ENCODE measurements at places on chromosomes 2 and 18. TPM values are rescaled to one million over a fixed set of nuclear protein-coding genes. Genes with fewer than 3 reads are reported as not detected.
A peak's percentile ranks its signal among the peaks of the same experiment; 100 is the strongest.

DNA sequence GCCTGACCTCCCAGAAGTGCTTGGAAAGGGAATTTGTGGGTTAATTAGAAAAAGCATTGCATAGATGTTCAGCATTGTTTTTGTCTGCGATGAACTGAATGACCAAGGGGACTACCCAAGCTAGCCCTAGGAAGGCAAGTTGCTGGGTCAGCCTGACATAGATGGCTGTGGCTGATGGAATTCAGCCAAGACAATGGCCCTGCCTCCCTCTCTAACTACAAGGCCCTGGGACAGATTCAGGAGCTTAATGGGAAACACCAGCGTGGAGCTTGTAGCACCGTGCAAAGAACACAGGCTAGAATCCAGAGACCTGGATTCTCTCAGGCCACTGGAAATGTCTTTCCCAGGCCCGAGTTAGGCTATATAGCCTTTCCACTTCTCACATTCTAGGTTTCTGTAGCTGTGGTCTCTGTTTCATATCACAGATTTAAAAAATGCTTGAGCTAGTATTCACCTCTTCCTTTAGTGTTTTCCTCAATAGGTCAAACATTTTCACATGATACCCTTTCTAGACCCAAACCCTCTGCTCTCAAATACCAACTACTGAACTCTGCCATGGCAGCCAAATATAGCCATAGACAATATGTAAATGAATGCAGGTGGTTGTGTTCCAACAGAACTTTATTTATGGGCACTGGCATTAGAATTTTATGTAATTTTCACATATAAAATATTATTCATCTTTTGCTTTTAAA lies 294.3 kb upstream of the MEX3C start:
- no peak for DNase-seq
- no peak overlapping the region for H3K4me3 ChIP-seq
- no peaks in the 10 kb centered on the region for H3K27me3 ChIP-seq
- H3K36me3 ChIP-seq: no peaks in the 10 kb centered on the region
- no peaks in the 10 kb centered on the region for H3K4me1 ChIP-seq
- H3K27ac ChIP-seq: no peak overlapping the region

DNA sequence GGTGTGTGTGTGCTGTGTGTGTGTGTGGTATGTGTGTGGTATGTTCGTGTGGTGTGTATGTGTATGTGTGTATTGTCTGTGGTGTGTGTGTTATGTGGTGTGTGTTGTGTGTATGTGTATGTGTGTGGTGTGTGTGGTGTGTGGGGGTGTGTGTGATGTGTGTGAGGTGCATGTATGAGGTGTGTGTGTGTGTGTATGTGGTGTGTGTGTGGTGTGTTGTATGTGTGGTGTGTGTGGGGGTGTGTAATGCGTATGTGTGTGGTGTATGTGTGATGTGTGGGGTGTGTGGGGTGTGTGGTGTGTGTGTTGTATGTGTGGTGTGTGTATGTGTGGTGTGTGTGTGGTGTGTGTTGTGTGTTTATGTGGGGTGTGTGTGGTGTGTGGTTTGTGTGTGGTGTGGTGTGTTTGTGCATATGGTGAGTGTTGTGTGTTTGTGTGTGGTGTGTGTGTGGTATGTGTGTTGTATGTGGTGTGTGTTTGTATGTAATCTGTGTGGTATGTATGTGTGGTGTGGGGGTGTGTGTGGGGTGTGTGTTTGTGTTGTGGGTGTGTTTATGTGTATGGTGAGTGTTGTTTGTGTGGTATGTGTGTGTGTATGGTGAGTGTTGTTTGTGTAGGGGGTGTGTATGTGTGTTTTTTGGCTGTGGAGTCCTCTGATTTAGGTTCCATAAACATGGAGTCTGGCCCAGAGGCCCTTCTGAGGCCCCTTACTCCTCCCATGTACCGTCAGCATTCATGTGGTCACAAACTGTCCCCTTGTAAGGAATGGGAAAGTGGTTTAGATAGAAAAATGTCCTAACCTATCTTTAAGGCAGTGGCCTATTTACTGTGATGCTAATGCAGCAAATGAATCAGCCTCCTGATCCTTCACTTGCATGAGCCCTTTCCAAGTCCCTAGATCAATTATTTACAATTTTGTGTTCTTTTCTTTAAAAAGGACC lies 116.0 kb downstream of the ALPK2 start:
- H3K4me1 ChIP-seq: no peaks in the 10 kb centered on the region
- H3K36me3 ChIP-seq: no peaks in the 10 kb centered on the region
- no peak overlapping the region for H3K27ac ChIP-seq
- DNase-seq: no peak
- H3K27me3 ChIP-seq: no peaks in the 10 kb centered on the region

DNA sequence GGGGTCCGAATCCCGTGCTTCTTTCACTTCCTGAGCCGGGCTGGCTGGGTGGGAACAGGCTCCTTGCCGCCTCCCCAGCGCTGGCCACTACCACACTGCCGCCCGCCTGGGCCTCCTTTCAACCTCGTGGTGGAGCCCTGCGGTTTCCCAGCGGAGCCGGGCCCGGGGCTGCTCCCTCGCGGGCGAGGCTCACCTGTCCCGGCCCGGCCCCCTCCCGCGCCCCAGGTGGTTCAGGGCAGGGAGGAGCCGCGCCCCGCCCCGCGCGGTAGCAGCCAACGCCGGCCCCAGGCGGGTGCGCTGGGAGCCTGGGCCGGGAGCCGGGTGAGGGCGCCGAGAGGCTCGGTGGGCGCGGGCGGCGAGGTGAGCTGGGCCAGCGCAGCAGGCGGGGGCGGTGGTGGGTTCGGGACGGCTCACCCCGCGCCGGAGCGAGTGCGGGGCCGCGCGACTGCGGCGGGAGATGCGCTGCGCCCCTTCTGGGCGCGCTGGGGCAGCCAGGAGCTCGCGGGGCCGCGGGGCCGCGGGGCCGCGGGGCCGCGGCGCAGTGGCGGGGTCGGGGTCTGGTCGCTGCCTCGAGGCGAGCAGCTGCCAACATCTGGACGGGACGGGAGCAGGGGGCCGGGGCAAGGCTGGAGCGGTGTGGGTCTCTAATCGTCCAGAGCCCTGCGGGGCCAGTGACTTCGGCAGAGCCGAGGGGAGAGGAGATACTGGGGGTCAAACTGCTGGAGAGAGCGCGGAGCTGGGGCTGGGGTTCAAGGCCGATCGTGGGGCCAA lies at the start of gene LYPD6B:
LYPD6B (plus strand) TSS at position 258 of the 771 bp plus-strand sequence. CDS start 92,250 bp downstream, outside the sequence.
- no peak within 1 kb of the TSS for H3K27ac ChIP-seq
- no peak for DNase-seq
- peak within 1 kb of the TSS; percentile 49 for H3K4me3 ChIP-seq
- no peaks in the 10 kb centered on the region for H3K36me3 ChIP-seq

DNA sequence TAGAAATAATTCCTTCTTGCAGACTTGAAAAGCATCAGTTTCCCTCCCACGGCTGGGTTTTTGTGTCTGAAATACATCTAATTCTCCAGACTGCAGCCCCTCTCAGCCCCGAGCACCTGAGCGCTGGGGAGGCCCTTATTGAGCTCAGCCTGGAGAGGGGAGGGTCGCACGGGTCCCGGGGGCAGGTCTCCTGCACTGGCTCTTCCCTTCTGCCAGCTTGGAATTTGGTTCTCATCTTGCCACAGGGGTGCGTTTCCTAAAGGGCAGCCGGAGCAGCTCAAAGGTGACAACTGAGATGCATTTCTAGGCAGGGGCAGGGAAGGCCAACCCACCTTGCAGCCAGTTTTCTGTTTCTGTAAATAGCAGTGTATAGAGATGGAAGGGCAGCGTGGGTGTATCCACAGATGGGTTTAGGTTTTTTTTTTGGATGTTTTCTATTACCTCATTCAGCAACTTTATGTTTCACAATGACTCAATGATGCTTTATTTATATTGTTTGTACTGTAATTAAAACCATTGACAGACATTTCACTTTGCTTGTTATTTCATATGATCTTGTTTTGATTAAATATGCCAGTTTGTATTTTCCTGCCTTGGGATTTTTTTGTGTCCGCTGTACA lies 37.0 kb downstream of the GBX2 start:
- no peak overlapping the region for H3K27ac ChIP-seq
- no peaks in the 10 kb centered on the region for H3K4me1 ChIP-seq

GRCh38 chr2:100278501-100278900 lies 43.8 kb downstream of the LONRF2 start:
- H3K4me3 ChIP-seq: no peak overlapping the region
- H3K27ac ChIP-seq: no peak overlapping the region
- peaks cover 13% of the 10 kb centered on the region for H3K4me1 ChIP-seq
- no peaks in the 10 kb centered on the region for H3K36me3 ChIP-seq
- no peak for DNase-seq

GRCh38 chr2:140295767-140296166 lies 1515.6 kb upstream of the NXPH2 start:
- H3K4me3 ChIP-seq: no peak overlapping the region
- no peaks in the 10 kb centered on the region for H3K27me3 ChIP-seq
- no peaks in the 10 kb centered on the region for H3K36me3 ChIP-seq
- no peaks in the 10 kb centered on the region for H3K4me1 ChIP-seq
- no peak overlapping the region for H3K27ac ChIP-seq
- no peak for DNase-seq

DNA sequence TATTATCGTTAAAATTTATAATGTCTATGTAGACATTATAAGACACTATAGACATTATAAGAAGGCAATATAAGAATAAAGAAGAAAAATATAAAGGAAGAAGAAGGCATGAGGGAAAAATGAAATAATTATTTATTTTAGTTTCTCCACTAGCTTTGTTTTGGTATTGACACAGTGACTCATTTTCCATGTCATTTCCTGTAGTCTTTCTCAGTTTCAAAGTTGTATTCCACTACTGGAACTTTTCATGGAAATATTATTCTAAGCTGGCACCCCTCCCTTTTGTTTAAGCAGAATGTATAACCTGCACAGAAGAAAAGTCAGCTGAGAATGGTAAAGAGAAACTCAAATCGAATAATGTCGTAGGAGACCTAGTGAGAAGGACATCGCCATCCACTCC lies 234.2 kb upstream of the NETO1 start:
- no peak overlapping the region for H3K27ac ChIP-seq
- no peaks in the 10 kb centered on the region for H3K4me1 ChIP-seq
- no peak for DNase-seq
- H3K27me3 ChIP-seq: no peaks in the 10 kb centered on the region
- H3K36me3 ChIP-seq: no peaks in the 10 kb centered on the region
- no peak overlapping the region for H3K4me3 ChIP-seq

- no peak for DNase-seq
- H3K4me1 ChIP-seq: no peaks in the 10 kb centered on the region
- H3K4me3 ChIP-seq: peak within 1 kb of the TSS; percentile 80
- peak within 1 kb of the TSS; percentile 68 for H3K27ac ChIP-seq
Measured at GRCh38 chr2:100321866-100322820, at the start of gene LONRF2. Gene LONRF2, minus strand, starts transcription at chr2:100322501. Its CDS starts 408 bp downstream, at chr2:100322093.

DNA sequence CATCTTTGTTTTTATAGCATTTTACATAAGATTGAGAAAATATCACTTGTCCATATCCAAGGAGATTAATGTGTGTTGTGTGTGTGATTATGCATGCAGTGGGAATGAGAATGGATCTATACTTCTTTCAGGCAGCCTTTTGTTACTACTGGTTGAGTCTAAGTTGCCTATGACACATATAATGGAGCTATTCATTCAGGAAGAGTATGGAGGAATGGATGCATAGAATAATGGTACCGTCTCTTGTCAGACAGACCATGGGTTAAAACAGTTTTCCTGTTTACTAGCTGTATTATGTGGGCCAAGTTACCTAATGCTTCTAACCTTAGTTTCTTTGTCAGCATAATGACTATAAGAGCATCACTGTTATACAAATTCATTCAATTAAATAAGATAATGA lies 155.4 kb upstream of the KYNU start:
- H3K4me3 ChIP-seq: no peak overlapping the region
- no peak for DNase-seq
- H3K27ac ChIP-seq: no peak overlapping the region
- H3K27me3 ChIP-seq: no peaks in the 10 kb centered on the region

GRCh38 chr18:44651918-44652572 lies 28.6 kb upstream of the SETBP1 start:
- no peak for DNase-seq
- H3K27ac ChIP-seq: no peak overlapping the region
- no peaks in the 10 kb centered on the region for H3K27me3 ChIP-seq
- H3K4me3 ChIP-seq: no peak overlapping the region
- no peaks in the 10 kb centered on the region for H3K36me3 ChIP-seq

DNA sequence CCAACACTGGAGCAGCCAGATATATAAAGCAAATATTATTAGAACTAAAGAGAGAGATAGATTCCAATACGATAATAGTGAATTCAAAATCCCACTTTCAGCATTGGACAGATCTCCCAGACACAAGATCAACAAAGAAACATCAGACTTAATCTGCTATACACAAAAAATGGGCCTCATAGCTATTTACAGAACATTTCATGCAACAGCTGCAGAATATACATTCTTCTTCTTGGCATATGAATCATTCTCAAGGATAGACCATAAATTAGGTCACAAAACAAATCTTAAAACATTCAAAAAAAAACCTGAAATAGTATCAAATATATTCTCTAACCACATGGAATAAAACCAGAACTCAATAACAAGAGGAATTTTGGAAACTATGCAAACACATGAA lies 23.8 kb upstream of the BAZ2B start:
- H3K27ac ChIP-seq: no peak overlapping the region
- H3K4me3 ChIP-seq: no peak overlapping the region
- no peaks in the 10 kb centered on the region for H3K36me3 ChIP-seq

DNA sequence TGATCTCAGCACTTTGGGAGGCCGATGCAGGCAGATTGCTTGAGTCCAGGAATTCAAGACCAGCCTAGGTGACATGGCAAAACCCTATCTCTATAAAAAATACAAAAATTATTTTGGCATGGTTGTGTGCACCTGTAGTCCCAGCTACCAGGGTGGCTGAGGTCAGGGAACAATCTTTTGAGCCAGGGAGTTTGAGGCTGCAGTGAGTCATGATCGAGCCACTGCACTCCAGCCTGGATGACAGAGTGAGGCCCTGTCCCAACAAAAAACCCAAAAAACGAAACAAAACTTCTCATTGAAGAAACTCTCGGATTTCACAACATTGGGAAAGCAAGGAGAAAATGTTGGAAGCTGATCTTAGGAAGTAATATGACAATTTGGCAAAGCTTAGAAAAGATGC lies 317.3 kb upstream of the MGAT5 start:
- no peak for DNase-seq
- no peak overlapping the region for H3K4me3 ChIP-seq
- no peak overlapping the region for H3K27ac ChIP-seq
- no peaks in the 10 kb centered on the region for H3K27me3 ChIP-seq
- H3K4me1 ChIP-seq: no peaks in the 10 kb centered on the region

- peaks cover under 1% of the 10 kb centered on the region for H3K27me3 ChIP-seq
- no peaks in the 10 kb centered on the region for H3K36me3 ChIP-seq
- DNase-seq: no peak
- peaks cover 11% of the 10 kb centered on the region for H3K4me1 ChIP-seq
- H3K27ac ChIP-seq: no peak overlapping the region
- no peak overlapping the region for H3K4me3 ChIP-seq
Measured at GRCh38 chr2:218889937-218890336, 9.3 kb downstream of the WNT10A start.

GRCh38 chr18:6865251-6865650 lies 135.7 kb downstream of the ARHGAP28 start:
- H3K4me1 ChIP-seq: no peaks in the 10 kb centered on the region
- H3K4me3 ChIP-seq: no peak overlapping the region
- H3K36me3 ChIP-seq: no peaks in the 10 kb centered on the region
- no peaks in the 10 kb centered on the region for H3K27me3 ChIP-seq
- DNase-seq: no peak
- no peak overlapping the region for H3K27ac ChIP-seq

GRCh38 chr2:226916669-226917068 lies 80.8 kb downstream of the RHBDD1 start:
- H3K36me3 ChIP-seq: no peaks in the 10 kb centered on the region
- DNase-seq: no peak
- no peak overlapping the region for H3K4me3 ChIP-seq
- no peaks in the 10 kb centered on the region for H3K4me1 ChIP-seq

Gene CAPN14
- not detected for total RNA-seq

Gene CPS1
- 3.4 TPM for total RNA-seq

Gene SMYD5
- 12.6 TPM for total RNA-seq

Gene CPO
- not detected for total RNA-seq

Gene TMEM37
- total RNA-seq: 4.9 TPM

Gene ANKRD62
- not detected for total RNA-seq

Gene UGT1A1
- total RNA-seq: not detected

Gene SF3B1
- 506 TPM for total RNA-seq

Gene ANKRD30B
- not detected for total RNA-seq

Data from thoracic aorta (tissue), 2 donors.